A673 (cell line): ENCODE measurements at places on chromosomes 3 and 15. TPM values are rescaled to one million over a fixed set of nuclear protein-coding genes. Genes with fewer than 3 reads are reported as not detected.

- H3K4me1 ChIP-seq = no peaks in the 10 kb centered on the region
- peaks cover 45% of the 10 kb centered on the region for H3K27me3 ChIP-seq
- no peak overlapping the region for H3K4me3 ChIP-seq
- H3K36me3 ChIP-seq = no peaks in the 10 kb centered on the region
These were observed 185.7 kb downstream of the MECOM start for GRCh38 chr3:169477790-169478189.

GRCh38 chr15:86446253-86446640 is 366.6 kb downstream of the AGBL1 start:
- H3K27me3 ChIP-seq = no peaks in the 10 kb centered on the region
- DNase-seq = no peak
- H3K4me3 ChIP-seq = no peak overlapping the region
- no peak overlapping the region for H3K27ac ChIP-seq

PTPRG gene
- 11.5 and 11.7 TPM in 2 replicates for total RNA-seq

DNA sequence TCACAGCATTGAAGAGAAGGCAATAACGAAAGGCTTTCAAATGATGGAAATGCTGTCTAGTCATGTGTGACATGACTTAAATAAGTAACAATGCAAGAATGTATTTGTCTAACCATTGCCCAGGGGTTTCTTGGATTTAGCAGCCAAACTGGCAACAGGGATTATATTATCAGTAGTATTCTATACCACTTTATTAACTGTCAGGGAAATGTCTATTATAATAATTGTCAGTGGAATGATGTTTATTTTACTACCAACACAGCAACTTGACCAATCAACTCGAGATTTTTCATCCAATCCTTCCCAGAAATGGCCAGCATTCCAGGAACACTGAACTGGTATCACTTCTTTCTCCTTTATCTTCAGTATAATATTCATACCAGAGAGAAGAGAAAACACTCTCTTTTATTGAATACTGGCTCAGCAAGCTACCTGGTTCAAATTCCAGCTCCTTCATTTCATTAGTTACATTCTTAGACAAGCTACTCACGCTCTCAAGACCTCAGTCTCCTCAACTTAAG is 66.2 kb downstream of the FOXP1 start:
- H3K27ac ChIP-seq = no peak overlapping the region
- no peak for DNase-seq
- no peaks in the 10 kb centered on the region for H3K36me3 ChIP-seq

- H3K36me3 ChIP-seq = no peaks in the 10 kb centered on the region
- no peak for DNase-seq
- no peak overlapping the region for H3K4me3 ChIP-seq
- no peak overlapping the region for H3K27ac ChIP-seq
- no peaks in the 10 kb centered on the region for H3K27me3 ChIP-seq
These were observed 24.1 kb upstream of the MINAR1 start for GRCh38 chr15:79408041-79408440.

DNA sequence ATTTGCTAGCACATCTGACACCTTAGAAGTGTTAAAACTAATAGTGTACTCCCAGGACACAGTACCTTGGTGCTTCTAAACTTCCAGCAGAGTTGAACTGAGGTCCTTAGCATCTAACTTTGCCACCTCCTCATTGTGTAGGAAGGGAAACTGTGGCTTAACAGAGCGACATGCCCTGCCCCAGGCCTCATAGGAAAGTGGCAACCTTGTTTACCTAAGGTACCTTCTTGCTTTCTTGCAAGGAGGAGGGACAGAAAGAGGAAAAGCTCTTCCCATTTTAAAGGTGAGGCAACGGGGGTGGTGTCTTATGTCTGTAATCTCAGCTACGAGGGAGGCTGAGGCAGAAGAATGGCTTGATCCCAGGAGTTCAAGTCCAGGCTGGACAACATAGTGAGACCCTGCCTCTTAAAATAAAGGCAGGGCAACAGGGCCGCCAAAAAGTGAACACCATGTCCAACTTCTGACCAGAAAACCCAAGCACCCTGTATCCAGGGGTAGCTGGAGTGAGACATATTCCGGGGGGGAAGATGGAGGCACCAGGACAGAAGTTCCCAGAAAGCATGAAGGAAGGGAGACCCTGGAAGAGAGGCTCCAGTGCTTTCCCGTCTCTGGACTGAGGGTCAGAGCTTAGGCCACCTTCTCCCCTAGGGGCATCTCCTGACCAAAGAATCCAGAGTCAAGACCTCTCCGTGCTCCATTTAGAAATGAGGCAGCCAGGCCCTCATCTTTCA is 540 bp upstream of the KLHL40 start:
- no peaks in the 10 kb centered on the region for H3K27me3 ChIP-seq
- no peak overlapping the region for H3K4me3 ChIP-seq
- DNase-seq = no peak

GRCh38 chr15:99998661-99999101 is 265.4 kb upstream of the LYSMD4 start:
- H3K4me3 ChIP-seq = no peak overlapping the region
- H3K36me3 ChIP-seq = no peaks in the 10 kb centered on the region
- no peaks in the 10 kb centered on the region for H3K27me3 ChIP-seq
- H3K27ac ChIP-seq = no peak overlapping the region
- DNase-seq = no peak

DNA sequence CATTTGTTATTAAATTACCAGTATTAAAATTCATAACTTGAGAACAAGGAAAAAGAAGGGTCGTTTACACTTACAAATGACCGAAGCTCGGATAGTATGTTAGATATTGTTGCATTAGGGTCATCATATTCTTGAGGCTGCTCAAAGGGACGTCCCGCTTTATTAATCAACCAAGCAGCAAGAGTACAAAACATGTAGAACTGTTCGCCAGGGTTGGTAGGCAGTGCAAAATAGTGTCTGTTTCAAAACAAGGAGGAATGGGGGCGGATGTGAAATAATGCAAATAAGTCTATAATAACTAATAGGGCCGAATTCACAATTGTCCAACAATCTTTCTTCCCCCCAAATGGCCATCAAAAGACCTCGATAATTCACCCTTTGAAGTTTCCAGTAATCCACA is 2.9 kb downstream of the IFT57 start:
- no peaks in the 10 kb centered on the region for H3K36me3 ChIP-seq
- no peaks in the 10 kb centered on the region for H3K27me3 ChIP-seq
- no peak overlapping the region for H3K4me3 ChIP-seq
- no peak for DNase-seq
- H3K27ac ChIP-seq = no peak overlapping the region

KY gene
- not detected in 2 replicates for total RNA-seq

FEZF2 gene
- not detected in 2 replicates for total RNA-seq

DNA sequence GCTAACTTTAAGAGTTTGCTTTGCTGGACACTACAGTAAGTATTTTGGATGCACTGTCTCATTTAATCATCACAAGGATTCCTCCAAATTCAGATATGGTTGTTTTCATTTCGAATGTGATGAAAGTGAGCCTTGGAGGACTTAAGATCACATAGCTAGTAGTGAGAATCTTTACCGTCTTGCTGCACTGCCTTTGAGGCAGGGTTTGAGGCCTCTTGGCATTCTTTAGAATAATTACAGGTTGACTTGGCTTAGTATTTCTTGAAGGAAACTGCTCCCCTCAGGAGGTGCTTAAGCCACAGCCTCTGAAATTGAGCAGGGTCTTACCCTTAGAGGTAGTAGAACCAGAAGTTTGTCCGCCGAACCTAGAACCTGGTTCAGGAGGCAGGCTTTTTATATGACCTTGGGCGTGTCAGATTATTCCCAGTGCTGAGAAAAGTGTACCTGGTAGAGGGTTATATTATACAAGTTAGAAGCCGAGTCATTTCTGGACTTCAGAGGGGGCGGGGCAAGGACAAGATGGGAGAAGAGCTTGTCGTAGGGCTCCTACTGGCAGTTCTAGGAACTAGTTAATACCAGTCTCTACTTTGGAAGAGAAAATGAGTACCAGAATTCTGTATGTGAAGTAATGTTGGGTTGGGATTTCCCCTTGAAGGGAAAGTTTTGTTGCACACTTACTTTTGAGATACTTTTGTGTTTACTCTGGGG is 1.1 kb downstream of the TFG start:
- H3K36me3 ChIP-seq = peaks cover 32% of the 10 kb centered on the region
- H3K4me1 ChIP-seq = peaks cover 14% of the 10 kb centered on the region
- peak; percentile 84 for DNase-seq
- H3K27ac ChIP-seq = peak overlapping the region; percentile 70
- H3K4me3 ChIP-seq = peak overlapping the region; percentile 63

- H3K27ac ChIP-seq = no peak overlapping the region
- no peaks in the 10 kb centered on the region for H3K4me1 ChIP-seq
- no peaks in the 10 kb centered on the region for H3K27me3 ChIP-seq
- no peaks in the 10 kb centered on the region for H3K36me3 ChIP-seq
These were observed 44.8 kb upstream of the MAP3K13 start for GRCh38 chr3:185318141-185318540.

SYNPR gene
- 14.7 and 17.6 TPM in 2 replicates for total RNA-seq

DNA sequence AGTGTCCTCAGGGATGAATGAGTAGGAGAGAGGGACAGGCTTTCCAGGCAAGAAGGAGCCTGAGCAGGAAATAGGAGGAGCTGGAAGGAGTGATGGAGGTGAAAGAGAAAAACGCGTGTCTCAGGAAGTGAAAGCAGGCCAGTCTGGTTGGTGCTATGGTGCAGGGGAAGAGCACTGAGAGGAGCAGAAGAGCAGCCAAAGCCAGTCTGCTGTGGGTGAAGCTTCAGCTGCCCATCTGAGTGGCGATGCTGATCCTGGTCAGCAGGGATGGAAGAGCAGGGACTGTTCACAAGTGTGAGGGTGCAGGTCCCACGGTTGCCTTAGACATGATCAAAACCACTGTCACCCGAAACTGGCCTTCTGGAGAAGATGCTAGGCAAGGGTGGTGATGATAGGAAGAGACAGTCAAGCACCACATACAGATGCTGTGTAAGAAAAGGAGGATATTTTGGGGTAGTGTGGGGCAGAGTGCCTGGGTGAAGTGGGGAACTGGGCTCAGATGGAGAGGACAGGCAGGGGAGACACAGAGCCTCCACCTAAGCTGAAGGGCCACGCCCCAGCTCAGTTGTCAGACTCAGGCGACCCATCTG is 5.5 kb upstream of the KY start:
- H3K27me3 ChIP-seq = peaks cover 28% of the 10 kb centered on the region
- H3K27ac ChIP-seq = no peak overlapping the region
- H3K4me3 ChIP-seq = no peak overlapping the region

DNA sequence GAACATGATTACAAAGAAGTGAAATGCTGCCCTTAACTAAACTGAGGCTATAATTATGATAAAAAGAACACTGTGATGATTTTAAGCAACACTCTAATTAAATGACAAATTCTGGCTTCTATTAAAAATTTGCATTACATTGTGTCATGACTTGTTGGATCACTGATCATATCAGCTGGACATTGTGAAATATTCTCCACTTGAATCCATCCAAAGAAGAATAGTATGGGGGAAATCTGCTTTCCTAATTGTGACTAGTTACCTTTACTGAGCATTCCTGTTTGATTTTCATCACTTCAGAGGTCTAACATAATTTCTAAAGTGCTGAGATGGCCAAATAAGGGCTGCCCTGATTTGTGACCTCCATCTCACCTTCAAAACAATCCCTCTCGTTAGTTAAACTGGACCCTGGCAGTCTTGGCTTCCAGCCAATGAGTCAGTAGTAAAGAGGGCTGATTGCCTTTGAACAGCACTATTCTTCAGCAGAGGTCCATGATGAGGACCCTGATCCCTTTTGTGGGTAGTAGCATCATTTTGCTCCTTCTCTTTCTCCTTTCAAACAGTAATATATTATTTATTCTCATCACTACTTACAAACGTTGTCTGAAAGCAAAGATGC is 53.5 kb upstream of the LEKR1 start:
- no peaks in the 10 kb centered on the region for H3K4me1 ChIP-seq
- no peak for DNase-seq
- H3K4me3 ChIP-seq = no peak overlapping the region
- H3K36me3 ChIP-seq = no peaks in the 10 kb centered on the region

DNA sequence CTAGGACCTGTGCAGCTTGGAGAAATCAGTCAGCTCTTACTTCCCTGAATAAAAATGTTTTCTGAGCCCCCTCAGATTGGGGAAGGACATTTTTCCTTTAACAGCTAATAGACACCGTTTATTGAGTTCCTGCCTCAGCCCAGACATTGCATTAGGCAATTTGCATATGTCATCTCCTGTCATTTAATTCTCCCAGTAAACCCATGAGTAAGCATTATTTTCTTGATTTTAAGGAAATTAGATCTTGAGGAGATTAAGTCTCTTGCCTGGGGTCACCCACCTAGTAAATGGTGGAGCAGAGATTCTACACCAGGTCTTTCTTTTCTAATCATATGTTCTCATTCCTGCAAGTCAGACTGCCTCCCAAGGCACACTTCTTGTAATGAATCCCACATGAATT is 78.5 kb upstream of the SCN5A start:
- no peaks in the 10 kb centered on the region for H3K4me1 ChIP-seq
- no peak overlapping the region for H3K4me3 ChIP-seq
- no peaks in the 10 kb centered on the region for H3K36me3 ChIP-seq
- DNase-seq = no peak

- no peak overlapping the region for H3K27ac ChIP-seq
- H3K4me1 ChIP-seq = no peaks in the 10 kb centered on the region
- peaks cover 5% of the 10 kb centered on the region for H3K27me3 ChIP-seq
- no peaks in the 10 kb centered on the region for H3K36me3 ChIP-seq
- DNase-seq = no peak
These were observed 40.1 kb downstream of the EAF1 start for GRCh38 chr3:15467227-15468181.

GRCh38 chr15:77487888-77488287 is 67.2 kb downstream of the HMG20A start:
- H3K4me1 ChIP-seq = peaks cover 15% of the 10 kb centered on the region
- no peaks in the 10 kb centered on the region for H3K27me3 ChIP-seq
- no peak for DNase-seq
- no peak overlapping the region for H3K27ac ChIP-seq
- peaks cover 14% of the 10 kb centered on the region for H3K36me3 ChIP-seq
- H3K4me3 ChIP-seq = no peak overlapping the region

CLRN1 gene
- total RNA-seq = not detected in 2 replicates

- no peaks in the 10 kb centered on the region for H3K36me3 ChIP-seq
- peaks cover 9% of the 10 kb centered on the region for H3K4me1 ChIP-seq
- no peak for DNase-seq
- peak overlapping the region; percentile 85 for H3K4me3 ChIP-seq
- no peaks in the 10 kb centered on the region for H3K27me3 ChIP-seq
These were observed 1.2 kb downstream of the FAM98B start for GRCh38 chr15:38455092-38455491.

DNA sequence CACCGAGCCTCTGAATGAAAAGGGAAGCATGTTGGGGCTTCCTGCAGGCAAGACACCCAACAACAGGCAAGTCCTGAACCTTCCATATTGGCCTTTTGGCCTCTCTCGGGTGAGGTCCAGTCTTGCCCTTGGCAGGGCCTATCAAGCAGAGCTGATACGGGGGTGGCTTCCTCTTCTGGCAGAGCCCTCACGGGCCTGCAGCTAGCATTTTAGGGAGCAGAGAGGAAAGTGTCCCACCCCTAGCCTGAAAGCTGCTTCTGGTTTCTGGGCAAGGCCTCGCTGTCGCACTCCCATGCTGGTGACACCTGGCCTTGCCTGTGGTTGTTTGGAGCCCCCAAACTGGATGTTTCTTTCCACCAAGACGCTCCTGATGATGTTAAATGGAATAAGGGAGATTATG is 31.8 kb upstream of the CTSH start:
- H3K27ac ChIP-seq = no peak overlapping the region
- H3K27me3 ChIP-seq = no peaks in the 10 kb centered on the region
- H3K4me1 ChIP-seq = no peaks in the 10 kb centered on the region

GRCh38 chr15:74598126-74598842 is 17.4 kb upstream of the CLK3 start:
- peak; percentile 74 for DNase-seq
- no peaks in the 10 kb centered on the region for H3K36me3 ChIP-seq
- H3K27ac ChIP-seq = peak overlapping the region; percentile 62
- no peaks in the 10 kb centered on the region for H3K27me3 ChIP-seq
- peak overlapping the region; percentile 47 for H3K4me3 ChIP-seq
